ENCODE measurements at places on chromosomes 7 and 10.
A peak's percentile ranks its signal among the peaks of the same experiment; 100 is the strongest.

DNA sequence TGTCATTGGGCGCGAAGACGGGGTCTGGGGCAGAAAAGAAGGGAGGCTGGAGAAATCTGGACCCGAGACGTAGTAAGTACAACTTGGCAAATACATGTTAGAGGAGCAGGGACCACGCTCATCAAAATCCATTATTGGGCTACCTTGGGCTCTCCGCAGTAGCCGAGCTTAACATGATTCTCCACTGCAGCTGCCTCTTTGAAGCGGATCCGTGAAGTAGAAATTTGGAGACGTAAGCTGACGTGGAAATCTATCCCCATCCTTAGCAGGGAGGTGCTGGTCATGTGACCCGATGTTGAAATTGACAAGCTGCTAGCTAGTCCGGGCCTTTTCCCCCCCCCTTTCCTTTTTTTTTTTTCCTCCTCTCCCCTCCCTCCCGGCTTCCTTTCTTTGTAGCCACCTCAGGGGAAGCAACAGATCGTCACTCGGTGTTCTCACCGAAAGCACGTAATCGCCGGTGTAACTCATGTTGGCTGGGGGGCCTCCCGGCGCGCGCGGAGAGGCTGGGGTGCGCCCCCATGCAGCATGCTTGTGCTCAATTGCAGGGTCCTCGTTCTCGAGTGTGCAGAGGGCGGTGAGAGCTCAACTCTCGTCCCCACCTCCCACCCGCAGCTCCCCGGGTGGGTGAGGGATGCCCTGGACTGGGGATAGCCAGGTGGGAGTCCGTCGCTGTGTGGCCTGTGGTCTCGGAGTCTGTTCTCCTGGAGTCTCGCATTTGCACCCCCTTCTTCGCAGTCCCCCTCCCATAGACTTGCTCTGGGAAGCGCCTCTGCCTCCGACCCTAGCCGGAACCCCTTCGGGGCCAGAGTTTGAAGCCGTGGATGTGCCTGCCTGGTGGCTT is at the start of gene HOXA11:
Gene HOXA11 (minus strand): TSS at position 220 of the 841 bp plus-strand sequence. CDS start 88 bp downstream, at position 132.
- DNase-seq = no peak

DNA sequence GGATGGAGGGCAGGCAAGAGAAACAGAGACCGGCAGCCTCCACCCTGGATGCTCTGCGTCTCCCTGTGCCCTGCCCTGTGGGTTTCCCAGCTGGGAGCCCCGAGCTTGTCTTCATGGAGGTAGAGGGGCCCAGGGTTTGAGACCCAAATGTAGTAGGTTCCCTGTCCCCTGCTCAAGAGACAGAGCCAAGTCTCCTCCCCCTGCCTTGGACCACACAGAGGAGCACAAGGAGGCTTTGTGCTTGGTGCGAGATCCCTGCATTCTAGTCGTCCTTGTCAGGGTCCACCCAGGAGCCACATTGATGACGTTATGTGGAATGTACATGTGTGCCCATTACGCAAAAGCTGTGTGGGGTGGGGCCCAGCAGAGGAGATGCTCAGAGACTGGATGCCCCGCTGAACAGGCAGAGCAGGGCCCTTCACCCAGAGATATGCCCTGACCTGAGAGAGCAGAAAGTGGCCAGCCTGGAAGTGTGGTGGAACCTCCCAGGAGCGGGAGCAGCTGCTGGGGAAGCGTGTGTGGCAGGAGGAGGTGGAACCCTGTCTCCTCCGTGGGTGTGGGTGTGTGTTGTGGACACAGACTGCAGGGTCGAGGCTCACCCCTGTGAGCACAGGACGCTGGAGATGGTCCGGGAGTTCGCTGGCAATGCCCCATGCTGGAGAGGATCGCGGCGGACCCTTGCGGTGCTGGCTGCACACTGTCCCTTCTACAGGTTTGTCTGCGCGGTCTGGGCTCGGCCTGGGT is 39.3 kb downstream of the VWA2 start:
- no peak for DNase-seq

DNA sequence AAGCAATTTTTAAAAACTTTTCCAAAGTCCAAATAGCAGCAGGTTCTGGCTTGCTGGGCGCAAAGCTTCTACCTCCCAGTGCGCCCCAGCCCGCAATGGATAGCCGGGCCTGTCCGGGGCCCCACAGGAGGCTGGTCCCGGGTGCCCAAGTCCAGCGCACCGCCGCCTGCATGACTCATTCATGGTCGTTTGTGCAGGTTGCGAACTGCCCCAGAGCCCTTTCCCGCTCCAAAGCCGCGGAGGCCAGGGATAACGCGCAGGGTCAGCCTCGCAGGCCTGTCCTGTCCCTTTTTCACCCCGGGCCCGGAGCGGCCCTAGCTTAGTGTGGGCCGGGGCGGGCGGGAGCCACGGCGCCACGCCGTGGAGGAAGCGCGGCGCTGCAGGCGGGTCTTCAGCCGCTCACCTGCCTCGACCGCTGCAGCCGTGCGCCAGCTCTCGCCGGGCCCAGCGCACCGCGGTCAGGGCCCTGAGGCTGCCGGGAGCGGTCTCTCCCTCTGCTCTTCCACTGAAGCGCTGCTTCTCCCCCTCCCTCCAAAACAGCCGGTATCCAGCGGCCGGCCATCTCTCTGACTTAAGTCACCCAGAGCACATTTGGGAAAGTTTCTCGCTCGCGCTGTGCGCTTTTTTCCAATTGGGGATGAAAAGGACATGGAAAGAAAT is 1.7 kb upstream of the EGR2 start:
- peak; percentile 80 for DNase-seq

DNA sequence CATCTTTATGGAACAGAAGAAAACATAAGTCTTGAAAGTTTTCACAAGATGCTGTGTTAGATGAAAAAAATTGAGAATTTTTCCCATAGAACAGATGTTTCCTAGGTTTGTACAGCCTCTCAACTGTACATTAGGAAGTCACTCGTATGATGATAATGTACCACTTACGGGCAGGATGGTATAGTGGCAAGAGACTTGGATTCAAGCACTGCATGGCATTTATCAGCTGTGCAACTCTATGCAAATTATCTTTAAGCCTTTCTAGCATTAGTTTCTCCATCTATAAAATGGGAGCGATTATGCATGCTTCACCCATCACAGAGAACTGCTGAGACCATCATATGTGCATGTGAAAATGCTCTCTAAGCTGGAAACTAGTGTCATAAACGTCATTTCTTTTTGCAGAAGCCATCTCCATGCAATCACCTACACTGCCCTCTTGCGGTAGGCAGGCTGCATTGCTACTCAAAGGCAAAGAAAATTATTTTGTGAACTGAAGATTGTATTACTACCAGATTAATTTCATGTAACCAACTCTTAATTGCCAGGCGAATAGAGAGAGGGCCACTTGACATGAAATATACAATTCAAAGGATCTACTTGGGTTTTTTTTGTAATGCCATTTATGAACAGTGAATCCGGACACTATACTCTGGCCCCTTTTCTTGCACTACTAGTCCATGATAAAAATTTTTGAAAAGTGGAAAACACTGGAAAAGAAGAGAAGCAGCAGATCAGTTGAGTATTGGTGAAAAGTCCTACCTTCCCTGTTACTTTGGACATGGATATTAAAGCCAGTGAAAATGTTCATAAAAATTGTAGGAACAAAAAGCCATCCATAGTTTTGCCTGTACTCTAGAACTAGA is 102.3 kb downstream of the JAZF1 start:
- DNase-seq = peak; percentile 20

DNA sequence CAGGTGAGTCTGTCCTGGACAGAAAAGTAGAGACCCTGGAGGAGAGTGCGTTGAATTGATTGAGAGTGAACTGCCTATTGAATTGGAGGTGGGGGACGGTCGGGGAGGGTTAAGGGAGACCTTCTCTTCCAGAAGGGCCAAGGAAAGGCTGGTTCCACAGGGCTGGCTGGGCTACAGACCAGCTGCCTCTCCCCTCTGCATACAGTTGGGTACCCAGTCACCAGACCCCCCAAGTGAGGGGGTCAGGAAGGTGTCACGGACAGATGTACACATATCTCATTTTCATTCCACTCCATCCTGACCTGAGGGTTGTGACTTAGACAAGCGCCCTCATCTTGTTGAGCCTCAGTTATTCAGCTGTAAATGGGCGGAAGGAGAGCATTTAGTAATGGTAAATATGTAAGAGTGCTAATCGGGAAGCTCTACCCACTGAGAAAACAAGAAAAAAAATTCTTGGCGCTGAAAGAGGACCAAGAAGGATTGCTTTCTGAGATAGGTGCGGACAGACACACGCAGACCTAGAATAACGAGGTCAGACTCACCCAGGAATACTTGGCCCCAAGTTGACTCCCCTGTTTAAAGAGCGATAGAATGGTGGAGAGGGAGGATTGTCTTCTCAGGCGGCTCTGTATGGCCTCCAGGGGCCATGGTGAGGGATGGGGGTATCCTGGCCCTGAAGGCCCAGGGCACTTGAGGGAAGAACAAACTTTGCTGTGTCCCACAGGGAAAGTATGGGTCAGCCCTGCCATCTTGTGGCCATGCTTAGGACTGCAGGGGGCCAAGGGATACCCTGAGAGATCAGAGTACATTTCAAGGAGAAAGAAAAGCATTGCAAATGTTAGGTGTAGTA is 7.2 kb upstream of the MBL2 start:
- no peak for DNase-seq

- DNase-seq = no peak
These were observed 1177.4 kb downstream of the SORCS1 start for GRCh38 chr10:105986912-105987635.

DNA sequence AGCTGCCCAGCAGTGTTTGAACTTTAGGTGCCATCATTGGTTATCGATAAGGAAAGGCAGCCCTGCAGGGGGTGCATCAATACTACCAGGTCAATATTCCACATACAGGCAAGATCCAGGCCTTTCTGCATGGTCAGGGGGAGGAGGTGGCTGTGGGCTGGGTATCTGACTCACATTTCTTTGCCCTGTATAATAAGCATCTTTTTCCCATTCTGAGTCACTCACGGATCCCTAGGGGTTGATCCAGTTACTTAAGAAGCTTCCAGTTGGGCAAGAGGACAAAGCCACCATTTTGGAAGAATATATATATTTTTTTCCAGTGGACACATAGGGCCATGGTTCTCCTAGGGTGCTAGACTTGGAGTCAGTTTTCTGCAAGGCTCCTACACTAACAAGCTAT is 114.2 kb upstream of the HABP2 start:
- DNase-seq = no peak

DNA sequence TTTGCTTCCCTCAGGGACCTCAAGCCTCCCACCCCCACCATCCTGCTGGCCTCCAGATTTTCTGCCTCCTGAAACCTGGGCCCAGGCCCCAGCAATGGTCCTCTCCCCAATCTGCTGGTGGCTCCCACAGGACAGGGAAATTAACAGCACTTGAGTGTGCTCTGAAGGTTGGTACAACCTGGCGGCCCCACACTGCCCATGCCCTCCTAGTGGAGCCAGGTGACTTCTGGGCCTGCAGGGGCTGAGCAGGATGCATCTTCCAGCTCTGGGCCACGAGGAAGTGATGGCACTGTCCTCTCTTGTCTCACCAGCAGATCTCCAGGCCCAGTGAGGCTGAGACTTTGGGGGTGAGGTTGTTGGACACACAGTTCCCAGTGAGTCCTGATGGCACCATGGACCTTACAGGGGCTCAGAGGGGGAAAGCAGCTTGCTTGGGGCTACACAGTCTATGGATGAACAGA is 3.6 kb upstream of the ZMIZ1 start:
- no peak for DNase-seq

DNA sequence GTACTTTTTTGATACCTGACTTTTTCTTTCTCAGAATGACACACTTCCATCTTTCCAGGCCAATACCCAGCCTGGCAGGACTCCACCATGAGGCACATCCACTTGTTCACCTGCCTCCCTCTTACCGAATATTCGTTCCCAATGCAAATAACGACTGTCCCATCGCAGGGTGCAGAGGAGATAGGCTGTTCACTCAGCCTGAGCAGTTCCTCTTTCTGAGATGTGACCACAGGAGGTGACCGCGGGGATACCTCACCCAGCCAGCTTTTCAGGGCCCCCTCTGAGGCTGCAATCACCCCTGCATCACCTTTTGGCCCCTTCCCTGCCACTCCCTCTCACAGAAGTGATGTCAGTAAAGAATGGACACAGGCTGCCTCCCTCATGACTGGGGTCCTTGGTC is 28.3 kb downstream of the PTPRN2 start:
- DNase-seq = no peak

- no peak for DNase-seq
These were observed 1.7 kb downstream of the TSPAN12 start for GRCh38 chr7:120856198-120856597.

- no peak for DNase-seq
These were observed 212.0 kb upstream of the TBX20 start for GRCh38 chr7:35465791-35466336.

- no peak for DNase-seq
These were observed 687.6 kb downstream of the AUTS2 start for GRCh38 chr7:70285854-70286253.

GRCh38 chr10:86968994-86969355 is 693 bp downstream of the ADIRF start:
- DNase-seq = no peak

GRCh38 chr7:14137676-14138075 is 148.2 kb upstream of the ETV1 start:
- DNase-seq = no peak

- DNase-seq = no peak
These were observed 50.1 kb upstream of the CREB5 start for GRCh38 chr7:28362182-28362581.

- no peak for DNase-seq
These were observed 72.1 kb upstream of the LRRC18 start for GRCh38 chr10:49011756-49012155.

DNA sequence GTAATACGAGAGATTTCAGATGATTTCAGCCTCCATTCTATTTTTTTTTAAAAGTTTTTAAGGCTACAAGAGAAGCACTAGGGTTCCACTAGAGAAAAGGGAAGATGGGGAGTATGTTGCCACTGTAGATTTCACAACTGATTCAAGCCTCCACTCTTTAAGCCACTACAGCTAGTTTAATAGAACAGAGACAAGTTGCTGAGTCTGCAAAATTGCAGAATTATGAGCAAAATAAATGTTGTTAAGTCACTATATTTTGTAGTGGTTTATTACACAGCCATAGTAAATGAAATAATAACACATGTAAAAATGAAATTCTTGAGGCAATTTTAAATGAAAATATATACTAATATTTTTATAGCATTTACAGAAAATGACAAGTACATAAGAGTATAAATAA is 96.0 kb upstream of the POT1 start:
- DNase-seq = no peak

- no peak for DNase-seq
These were observed 67.3 kb downstream of the VWA2 start for GRCh38 chr10:114306116-114306973.

- DNase-seq = no peak
These were observed 115.7 kb upstream of the RET start for GRCh38 chr10:42960991-42961795.

GRCh38 chr10:100653957-100654781 is 91.2 kb upstream of the PAX2 start:
- no peak for DNase-seq

DNA sequence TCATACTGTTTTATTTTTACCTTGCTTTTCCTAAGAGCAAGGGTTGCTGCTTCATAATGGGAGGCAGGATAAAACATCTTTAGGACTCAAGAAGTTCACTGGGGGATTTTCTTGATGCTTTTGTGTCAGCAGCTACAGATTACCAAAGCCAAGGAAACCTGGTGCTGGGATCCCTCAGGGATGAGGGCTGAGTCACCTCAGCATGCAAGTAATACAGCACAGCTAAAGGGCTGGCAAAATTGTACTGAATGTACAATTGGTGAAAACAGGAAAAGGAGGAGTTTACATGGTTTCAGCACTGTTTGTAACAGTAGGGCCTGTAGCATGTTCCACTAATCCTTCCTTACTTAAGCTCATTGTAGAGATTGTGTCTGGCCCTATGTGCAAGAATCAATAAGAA is 1056.8 kb downstream of the SORCS1 start:
- DNase-seq = no peak
